Upper lobe of right lung (tissue), 1 donor: ENCODE measurements at places on chromosomes 4 and X. TPM values are rescaled to one million over a fixed set of nuclear protein-coding genes. Genes with fewer than 3 reads are reported as not detected.

- no peak for DNase-seq
These were observed 5.5 kb downstream of the GSTCD start for GRCh38 chr4:105714071-105714521.

MAGED4B gene
- 6.1 TPM for total RNA-seq

DNA sequence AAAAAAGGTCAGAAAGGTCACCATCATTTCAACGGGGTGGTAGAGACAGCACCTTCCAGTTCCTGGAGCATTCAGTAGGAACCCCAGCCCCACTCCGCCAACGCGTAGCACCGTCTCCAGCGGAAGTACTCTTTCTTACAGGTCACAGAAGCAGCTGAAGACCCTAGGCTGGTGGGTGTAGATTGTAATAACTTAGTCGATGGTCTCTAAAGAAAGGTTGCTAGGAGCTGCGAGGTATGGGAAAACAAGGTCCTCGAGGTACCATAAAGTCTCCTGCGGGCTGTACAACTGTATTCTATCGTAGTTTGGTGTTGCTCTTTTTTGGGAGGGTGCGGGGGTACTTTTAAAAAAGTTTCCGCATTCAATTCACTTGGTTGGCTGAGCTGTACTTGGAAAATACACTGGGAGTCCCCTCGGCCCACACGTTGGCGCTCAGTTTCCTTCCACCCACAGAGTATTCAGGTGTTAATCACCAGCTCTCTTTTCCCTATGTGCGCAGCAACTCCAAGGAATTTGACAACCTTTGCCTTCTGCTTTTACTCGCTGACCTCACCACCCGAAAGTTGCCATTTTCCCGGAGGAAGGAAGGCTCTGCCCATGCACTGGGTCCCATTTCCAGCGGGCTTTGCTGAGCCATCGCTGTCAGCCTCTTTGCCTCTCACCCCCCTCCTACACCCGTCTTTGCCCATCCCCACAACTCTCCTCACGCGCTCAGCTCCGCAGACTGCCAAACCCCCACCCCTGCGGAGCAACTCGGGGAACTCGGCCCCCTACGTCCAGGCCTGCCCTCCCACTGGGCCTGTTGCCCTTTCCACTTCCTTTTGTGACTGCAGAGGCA, 4.8 kb upstream of the SOX3 start:
- DNase-seq = no peak

GRCh38 chr4:94577136-94577535, 125.4 kb downstream of the PDLIM5 start:
- no peak for DNase-seq

SPANXN3 gene
- total RNA-seq = not detected

GBA3 gene
- 0.26 TPM for total RNA-seq

GAGE12J gene
- not detected for total RNA-seq

DNA sequence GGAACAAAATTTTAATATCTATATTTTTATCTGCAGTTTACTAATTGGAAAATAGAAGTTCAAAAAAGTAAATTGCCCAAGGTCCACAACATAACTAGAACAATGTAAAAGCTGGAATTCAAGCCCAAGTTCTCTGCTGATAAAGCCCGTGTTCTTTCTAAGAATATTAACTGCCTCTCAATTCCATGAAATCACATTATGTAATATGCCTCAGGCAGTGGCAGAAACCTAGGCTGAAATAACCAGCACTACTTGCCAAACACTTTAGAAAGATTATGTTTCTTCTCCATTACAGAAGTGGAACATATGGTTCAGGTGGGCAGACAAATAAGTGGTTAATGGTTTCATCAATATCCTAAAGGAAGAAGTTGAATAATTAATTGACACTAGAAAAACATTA, 56.7 kb upstream of the ADGRL3 start:
- no peak for DNase-seq

- peak; percentile 95 for DNase-seq
These were observed at the start of gene NEK1 for GRCh38 chr4:169611991-169612870. Gene NEK1, minus strand, starts transcription at chr4:169612583. Its CDS starts 9,953 bp downstream, at chr4:169602630.

- DNase-seq = no peak
These were observed 227.4 kb upstream of the ANKRD50 start for GRCh38 chr4:124939908-124940307.

DNA sequence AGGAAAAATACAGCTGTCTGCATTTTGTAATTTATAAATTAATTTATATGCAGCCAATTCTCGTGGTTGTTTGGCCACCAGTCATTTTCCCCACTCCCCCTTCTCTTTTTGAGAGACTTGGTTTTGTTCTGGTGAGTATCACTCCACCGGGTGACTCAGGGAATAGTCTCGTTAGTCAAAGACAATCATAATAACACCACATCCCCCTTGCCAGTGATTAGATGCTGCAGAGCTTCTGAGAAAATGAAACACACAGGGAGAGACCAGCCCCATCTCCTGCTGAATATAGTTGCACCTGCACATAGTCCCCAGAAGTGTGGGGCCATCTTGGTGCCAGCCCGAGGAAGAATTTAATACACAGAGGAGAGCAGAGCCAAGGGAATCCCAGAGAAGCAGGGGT, 8.0 kb upstream of the FNIP2 start:
- DNase-seq = no peak

DDIT4L gene
- total RNA-seq = 0.98 TPM

GRCh38 chr4:99573735-99574368, 772 bp upstream of the MTTP start:
- no peak for DNase-seq

DNA sequence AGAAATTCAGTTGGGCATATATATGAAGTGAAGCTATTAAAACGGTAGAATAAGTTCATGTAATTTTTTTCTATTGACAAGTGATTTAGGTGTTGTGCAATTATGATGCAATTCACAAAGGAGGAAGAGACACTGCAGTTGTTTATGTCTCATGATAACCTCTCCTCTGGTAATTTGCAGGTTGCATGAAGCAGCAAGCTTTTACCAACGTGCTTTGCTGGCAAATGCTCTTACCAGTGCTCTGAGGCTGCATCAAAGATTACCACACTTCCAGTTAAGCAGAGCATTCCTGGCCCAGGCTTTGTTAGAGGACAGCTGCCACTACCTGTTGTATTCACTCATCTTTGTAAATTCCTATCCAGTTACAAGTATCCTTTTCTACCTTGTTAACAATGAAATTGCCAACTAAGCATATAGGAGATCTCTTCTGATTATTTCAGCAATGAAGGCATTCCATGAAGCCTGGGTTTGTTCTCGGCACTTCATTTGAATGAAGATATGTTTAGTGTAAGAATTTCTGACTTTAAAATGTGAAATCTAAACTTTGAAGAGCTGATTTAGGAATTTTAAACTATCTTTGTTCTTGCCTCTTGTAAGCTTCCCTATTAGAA, 3.9 kb downstream of the TMEM33 start:
- DNase-seq = no peak

- no peak for DNase-seq
These were observed 86.1 kb downstream of the SYNPO2 start for GRCh38 chr4:118974758-118975157.

DNA sequence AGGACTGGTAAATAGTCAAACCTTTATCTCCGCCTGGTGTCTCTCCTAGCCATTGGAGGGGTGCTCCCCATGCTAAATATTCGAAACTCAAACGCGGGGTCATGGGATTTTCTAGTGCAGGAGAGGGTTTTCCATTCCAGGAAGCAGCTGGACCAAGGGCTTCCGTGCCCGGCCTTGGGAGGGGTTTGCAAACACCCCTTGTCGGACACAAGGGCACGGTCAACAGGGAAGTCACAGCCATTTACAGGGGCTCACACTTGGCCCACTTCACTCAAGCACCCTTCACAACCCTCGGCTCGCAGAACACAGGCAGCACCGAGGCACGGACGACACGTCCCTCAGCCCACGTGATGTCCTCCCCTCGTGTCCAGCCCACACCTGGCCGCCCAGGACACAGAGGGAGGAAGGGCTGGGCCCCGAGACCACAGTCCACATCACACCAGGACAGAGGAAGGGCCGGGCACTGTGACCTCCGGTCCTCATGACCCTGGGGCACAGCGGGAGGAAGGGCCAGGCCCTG, 10.3 kb upstream of the PLCXD1 start:
- DNase-seq = peak; percentile 84

DNA sequence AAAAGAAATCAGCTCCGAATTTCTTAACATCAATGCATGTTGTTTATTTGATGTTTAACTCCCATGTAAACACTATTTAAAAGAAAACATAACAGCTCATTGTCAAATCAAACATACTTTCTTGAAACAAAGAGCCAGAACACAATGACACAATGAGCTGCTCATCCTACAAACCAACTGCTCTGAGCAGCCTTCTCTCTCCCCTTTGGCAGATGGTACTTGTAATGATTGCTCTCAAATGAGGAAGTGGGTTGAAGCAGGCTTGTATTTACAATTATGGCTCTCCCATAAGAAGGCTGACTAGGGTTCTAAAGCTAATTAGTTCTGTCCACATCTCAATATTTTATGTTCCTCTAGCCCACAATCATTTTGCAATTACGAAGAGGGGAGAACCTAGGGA, 637.8 kb upstream of the ADGRL3 start:
- no peak for DNase-seq

DNA sequence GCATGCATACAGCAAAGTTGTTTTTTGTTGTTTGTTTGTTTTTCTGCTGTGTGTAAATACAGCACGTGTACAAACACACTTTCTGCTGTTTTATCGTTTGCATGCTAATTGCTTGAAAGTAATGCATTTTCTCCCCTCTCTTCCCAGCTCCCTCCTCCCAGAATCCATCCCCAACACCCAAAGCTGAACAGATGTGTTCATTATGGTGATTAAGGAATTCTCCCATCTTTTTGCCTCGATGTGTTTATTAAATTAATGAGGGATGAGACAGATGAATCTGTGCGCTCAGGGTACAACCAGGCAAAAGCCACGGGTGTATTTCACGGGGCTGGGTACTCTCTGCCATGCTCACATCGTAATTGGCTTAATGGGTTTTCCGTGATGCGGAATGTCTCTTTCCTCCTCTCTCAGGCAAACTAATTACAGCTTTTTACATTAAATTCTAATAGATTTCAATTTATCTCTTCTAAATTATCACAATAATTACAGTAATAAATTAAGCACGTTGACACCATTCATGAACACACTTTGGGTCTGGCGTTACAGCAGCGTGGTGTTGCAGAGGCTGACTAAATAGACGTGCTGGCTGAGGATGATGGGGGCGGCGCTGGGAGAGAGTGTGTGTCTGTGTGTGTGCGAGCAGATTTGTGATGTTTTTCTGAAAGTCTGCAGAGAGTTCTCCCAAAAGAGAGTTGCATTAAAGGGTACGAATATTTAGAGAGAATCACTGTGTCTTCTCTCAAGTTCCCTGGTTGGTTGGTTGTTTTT, 117.7 kb downstream of the CRLF2 start:
- no peak for DNase-seq

SLC9B1 gene
- 1.2 TPM for total RNA-seq
